ENCODE measurements at places on chromosomes 1 and 21. TPM values are rescaled to one million over a fixed set of nuclear protein-coding genes. Genes with fewer than 3 reads are reported as not detected.

NBPF4 gene
- total RNA-seq = not detected

SLC5A3 gene
- total RNA-seq = 19.9 TPM

SLC6A17 gene
- total RNA-seq = 1.7 TPM

UBL4B gene
- total RNA-seq = 0.27 TPM

FALEC gene
- not detected for total RNA-seq

HPDL gene
- total RNA-seq = not detected

EXTL1 gene
- 0.08 TPM for total RNA-seq

LIN28A gene
- total RNA-seq = not detected

OR2T33 gene
- total RNA-seq = not detected

DR1 gene
- total RNA-seq = 35.4 TPM

MPC2 gene
- 43.8 TPM for total RNA-seq

CNR2 gene
- not detected for total RNA-seq

ADSS2 gene
- 28.9 TPM for total RNA-seq

ST3GAL3 gene
- total RNA-seq = 33.9 TPM

REG4 gene
- not detected for total RNA-seq

NHLH1 gene
- total RNA-seq = not detected

NRIP1 gene
- total RNA-seq = 30.3 TPM

ITLN1 gene
- not detected for total RNA-seq

KCNN3 gene
- 1.8 TPM for total RNA-seq

Measured in gastroesophageal sphincter (tissue), 4 donors.